Suprapubic skin (tissue), 4 donors: ENCODE measurements at places on chromosomes 2 and 18. TPM values are rescaled to one million over a fixed set of nuclear protein-coding genes. Genes with fewer than 3 reads are reported as not detected.

GRCh38 chr2:212816267-212816666, 277.7 kb upstream of the ERBB4 start:
- no peak for DNase-seq

GRCh38 chr2:95342556-95343320, 45.6 kb downstream of the KCNIP3 start:
- peak; percentile 74 for DNase-seq

DNA sequence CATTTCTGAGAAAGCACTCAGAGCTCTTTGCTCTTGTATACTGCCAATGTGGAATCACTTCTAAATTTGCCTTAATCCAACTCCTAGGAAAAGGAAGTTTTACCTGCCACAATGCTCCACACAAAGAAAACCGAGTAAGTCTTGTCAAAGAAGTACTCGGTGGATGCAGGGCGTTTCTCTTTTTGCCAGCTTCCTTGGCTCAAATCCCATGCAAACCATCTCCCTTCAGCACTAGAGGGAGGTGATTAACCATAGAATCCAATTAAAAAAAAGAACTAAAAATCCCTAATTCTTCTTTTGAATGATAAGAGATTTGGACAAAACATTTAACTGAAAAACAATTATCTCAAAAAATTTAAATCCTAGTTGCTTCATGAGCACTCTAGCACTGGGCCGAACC, 129.0 kb downstream of the RPRM start:
- DNase-seq, result no peak

DNA sequence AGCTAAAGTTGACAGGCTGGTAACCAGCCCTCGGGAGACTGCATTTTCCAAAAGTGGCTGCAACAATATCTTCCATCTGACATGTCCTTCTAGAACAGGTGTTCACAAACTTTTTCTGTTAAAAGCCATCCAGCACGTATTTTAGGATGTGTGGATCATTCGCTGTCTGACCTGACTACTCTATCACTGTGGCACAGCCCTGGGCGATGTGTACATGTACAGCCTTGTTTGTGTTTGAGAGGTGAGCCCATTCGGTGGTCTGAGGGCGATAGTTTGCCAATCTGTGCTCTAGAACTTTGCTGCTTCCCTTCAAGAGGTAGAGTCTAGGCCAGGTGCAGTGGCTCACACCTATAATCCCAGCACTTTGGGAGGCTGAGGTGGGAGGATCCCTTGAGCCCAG, 166.2 kb downstream of the TGIF1 start:
- DNase-seq, result peak; percentile 18

- DNase-seq, result no peak
Measured at GRCh38 chr18:22557168-22557941, 139.6 kb upstream of the CTAGE1 start.

The HOXD12 gene
- not detected for total RNA-seq

- DNase-seq, result no peak
Measured at GRCh38 chr2:70991142-70991541, 3.5 kb downstream of the TEX261 start.

DNA sequence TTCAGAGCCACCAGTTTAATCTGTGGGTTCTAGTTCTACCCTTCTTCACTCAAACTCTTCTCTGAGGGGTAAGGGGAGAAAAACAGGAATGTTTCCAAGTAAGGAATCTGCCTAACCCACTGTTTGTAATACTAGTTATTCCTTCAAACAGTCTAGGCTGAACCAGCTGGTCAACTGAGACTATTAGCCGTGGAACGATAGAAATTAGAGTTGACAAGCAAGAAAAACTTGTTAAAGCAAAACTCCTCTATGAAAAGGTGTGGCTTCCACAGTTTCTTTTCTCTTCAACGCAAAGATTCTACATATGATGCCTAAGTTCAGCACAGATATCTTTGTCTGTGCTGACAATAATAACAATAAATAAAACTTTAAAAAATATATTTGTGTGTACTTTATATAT, 11.5 kb downstream of the PAIP2B start:
- no peak for DNase-seq

The CCDC141 gene
- total RNA-seq, result 1.3 TPM

The STARD6 gene
- not detected for total RNA-seq

GRCh38 chr2:201984800-201985525, 48.7 kb upstream of the FZD7 start:
- DNase-seq, result no peak

DNA sequence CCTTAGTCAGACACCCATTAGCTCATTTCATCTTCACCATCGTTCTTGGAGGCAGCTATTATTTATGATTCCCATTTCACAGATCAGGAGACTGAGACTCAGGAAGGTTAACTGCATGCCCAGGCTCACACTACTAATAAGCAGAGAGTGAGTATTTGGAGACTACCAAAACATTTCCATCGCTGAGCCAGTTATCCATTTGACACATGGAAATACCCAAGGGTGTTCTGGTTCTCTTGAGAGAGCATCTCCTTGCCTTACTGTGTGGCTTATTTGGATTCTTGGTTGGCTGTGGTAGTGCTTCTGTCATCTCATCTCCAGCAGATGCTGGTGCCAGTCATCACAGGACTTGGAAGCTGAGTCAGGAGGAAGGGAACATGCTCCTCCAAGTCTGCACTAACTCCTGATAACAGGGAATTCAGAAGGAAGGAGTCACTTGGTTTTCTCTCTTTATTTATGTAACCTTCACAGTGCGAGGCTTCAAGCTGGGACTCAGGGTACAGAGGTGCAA, 55.2 kb downstream of the RASGRP3 start:
- no peak for DNase-seq

GRCh38 chr2:25043241-25043867, 1.5 kb downstream of the EFR3B start:
- no peak for DNase-seq

The FSHR gene
- not detected for total RNA-seq

DNA sequence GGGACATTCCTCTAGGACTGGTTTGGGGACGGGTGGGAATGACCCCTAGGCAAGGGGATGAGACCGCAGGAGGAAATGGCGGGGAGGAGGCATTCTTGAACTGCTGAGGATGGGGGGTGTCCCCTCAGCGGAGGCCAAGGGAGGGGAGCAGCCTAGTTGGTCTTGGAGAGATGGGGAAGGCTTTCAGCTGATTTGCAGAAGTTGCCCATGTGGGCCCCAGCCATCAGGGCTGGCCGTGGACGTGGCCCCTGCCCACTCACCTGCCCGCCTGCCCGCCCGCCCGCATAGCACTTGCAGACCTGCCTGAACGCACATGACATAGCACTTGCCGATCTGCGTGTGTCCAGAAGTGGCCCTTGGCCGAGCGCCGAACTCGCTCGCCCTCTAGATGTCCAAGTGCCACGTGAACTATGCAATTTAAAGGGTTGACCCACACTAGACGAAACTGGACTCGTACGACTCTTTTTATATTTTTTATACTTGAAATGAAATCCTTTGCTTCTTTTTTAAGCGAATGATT, 4.9 kb downstream of the INHBB start:
- no peak for DNase-seq

GRCh38 chr2:656676-657075, 20.5 kb downstream of the TMEM18 start:
- DNase-seq, result no peak
